ENCODE measurements at places on chromosomes 7 and 10.

GRCh38 chr10:113646336-113647201 is 17.3 kb downstream of the NRAP start:
- DNase-seq: no peak

DNA sequence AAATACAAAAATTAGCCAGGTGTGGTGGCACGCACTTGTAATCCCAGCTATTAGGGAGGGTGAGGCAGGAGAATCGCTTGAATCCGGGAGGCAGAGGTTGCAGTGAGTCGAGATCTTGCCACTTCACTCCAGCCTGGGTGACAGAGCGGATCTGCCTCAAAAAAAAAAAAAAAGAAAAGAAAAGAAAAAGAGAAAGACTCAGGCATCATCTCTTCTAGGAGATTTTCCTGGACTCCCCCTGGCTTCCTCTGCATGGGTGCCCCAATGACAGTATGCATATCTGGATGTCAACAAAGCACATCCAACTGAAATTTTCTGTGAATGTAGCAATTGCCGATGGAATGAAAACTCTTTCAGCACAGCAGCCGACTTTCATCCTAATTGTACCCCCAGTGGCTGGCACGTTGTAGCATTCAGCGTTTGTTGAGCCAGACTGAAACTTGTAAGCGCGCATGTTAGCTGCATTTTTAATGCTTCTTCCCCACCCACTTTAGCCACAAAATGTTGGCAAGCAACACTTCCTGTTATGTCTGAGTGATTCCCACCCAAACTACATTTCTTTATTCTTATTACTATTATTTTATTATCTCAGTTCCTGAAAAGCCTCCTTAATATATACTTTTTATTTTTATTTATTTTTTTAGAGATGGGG is 70.2 kb downstream of the PRTFDC1 start:
- no peak for DNase-seq

GRCh38 chr10:71824333-71824732 is 26.7 kb downstream of the PSAP start:
- no peak for DNase-seq

- no peak for DNase-seq
These were observed 206.7 kb upstream of the PLXNA4 start for GRCh38 chr7:132782777-132783640.

- DNase-seq: no peak
These were observed 14.6 kb downstream of the ADRB1 start for GRCh38 chr10:114058297-114058696.

- no peak for DNase-seq
These were observed 235.0 kb downstream of the PAXIP1 start for GRCh38 chr7:154767821-154768415.

DNA sequence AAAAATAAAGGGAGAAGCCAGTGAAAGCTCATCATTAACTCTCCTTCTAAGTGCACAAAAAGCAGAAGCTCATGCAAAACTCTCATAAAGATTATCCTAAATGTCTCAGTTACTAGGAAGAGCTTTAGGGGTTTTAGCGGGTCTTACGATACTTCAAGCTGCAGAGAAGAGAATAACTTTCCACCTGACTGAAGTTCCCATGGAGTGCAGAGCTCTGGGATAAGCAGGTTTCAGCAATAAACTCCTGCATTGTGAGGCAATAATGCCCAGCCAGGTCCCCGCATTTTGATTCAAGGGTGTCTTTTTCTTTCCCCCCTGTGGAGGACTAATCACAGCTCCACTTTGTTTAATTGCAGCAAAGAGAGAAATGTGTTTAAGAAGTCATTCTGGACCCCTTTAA is 241.9 kb upstream of the SP8 start:
- no peak for DNase-seq

DNA sequence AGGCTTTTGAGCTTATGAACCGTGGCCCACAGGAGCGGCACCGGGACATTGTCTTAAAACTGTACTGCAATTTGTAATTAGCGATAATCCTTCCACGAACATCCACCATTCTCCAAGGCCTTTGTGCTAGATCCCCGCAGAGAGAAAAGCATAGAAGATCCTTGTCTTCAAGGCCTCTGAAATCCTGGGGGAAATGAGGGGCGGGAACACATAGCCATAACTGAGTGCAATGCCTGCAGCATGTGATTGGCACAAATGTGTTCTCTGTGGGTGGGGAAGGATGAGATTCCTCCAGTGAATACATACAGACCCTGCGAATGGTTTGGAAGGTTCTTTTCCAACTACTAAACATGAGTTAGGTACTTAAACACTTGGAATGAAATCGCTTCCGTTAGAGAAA is 25.9 kb upstream of the PROSER2 start:
- DNase-seq: no peak

GRCh38 chr7:55224810-55225209 is 140.3 kb upstream of the LANCL2 start:
- no peak for DNase-seq

DNA sequence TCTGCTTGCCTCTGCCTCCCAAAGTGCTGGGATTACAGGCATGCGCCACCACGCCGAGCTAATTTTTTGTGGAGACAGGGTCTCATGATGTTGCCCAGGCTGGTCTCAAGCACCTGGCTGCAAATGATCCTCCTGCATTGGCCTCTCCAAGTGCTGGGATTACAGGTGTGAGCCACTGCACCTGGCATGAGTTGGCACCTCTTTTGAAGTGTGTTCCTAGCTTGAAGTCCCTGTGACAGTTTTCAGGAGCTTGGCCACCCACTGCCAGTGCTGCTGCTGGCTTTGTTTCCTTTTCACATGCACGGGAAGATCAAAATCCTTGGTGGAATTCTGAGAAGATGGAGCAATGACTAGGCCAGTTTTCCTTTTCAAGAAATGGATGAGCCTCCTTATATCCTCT is 126.3 kb downstream of the NRP1 start:
- DNase-seq: no peak

DNA sequence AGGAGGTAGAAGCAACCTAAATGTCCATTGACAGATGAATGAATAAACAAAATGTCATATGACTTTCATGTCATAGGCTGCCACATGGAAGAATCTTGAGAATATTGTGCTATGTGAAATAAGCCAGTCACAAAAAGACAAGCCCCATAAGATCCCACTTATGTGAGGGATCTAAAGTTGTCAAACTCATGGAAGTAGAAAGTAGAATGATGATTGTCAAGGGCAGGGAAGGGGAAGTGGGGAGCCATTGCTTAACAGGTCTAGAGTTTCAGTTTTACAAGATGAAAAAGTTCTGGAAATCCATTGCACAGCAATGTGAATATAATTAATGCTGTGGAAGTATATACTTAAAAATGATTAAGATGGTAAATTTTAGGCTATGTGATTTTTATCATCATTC is 229.3 kb upstream of the KMT2E start:
- no peak for DNase-seq

DNA sequence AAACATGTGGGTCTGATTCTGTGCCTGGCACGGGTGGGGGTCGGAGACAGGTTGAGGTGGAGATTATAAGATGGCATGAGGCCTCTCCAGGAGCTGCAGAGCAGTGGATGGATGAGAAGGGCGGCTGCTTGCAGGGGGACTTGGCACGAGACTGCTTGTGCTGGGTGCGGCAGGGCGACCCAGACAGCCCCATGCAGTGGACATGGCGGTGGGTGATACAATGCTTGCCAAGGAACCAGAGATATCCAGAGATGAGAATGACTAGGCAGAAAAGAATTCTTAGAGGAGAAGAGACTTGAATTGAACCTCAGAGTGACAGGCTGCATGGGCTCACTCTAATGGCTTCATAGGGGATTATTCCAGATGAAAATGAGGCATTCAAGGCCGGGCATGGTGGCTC is 145.4 kb downstream of the NEURL1 start:
- no peak for DNase-seq

GRCh38 chr7:25109276-25109675 is 15.8 kb downstream of the CYCS start:
- no peak for DNase-seq

DNA sequence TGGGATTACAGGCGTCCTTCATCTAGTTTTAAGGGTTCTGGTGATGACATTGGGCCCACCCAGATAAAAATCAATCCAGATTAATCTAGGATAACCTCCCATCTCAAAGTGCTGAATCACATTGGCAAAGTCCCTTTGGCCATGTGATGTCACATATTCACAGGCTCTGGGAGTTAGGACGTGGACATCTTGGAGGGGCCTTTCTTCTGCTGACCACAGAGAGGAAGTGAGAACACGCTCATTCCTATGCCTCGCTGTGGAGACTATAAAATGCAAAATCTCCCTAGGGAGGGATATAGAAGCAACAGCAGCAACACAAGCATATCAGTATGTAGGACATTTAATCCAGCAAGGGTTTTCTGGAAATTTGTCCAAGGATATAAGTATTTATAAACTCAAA is 266.0 kb upstream of the PITRM1 start:
- DNase-seq: no peak
